ENCODE measurements at places on chromosomes 5 and 9. TPM values are rescaled to one million over a fixed set of nuclear protein-coding genes. Genes with fewer than 3 reads are reported as not detected.

The PCDHA1 gene
- total RNA-seq, result 6.6 TPM

The ACTBL2 gene
- total RNA-seq, result not detected

The IL9 gene
- not detected for total RNA-seq

The NMUR2 gene
- not detected for total RNA-seq

The UAP1L1 gene
- total RNA-seq, result 0.25 TPM

The TEX48 gene
- total RNA-seq, result not detected

The SLC6A3 gene
- total RNA-seq, result not detected

The LMNB1 gene
- total RNA-seq, result 55.8 TPM

The C5orf52 gene
- not detected for total RNA-seq

The FOXD4 gene
- total RNA-seq, result 0.74 TPM

The SLC46A2 gene
- total RNA-seq, result not detected

The GARIN3 gene
- total RNA-seq, result not detected

The DPH7 gene
- total RNA-seq, result 19.4 TPM

The SLC34A1 gene
- not detected for total RNA-seq

The ENTPD2 gene
- total RNA-seq, result 0.25 TPM

The AP3S1 gene
- total RNA-seq, result 89.5 TPM

The SNCAIP gene
- total RNA-seq, result 41.1 TPM

The TSSK1B gene
- total RNA-seq, result not detected

The NIPAL4 gene
- not detected for total RNA-seq

The DCP2 gene
- total RNA-seq, result 73.5 TPM

The FYB1 gene
- 1.5 TPM for total RNA-seq

The CNTFR gene
- 15.0 TPM for total RNA-seq

The LEAP2 gene
- 0.74 TPM for total RNA-seq

The CBY3 gene
- not detected for total RNA-seq

The PCDH1 gene
- total RNA-seq, result 49.2 TPM

The BOD1 gene
- total RNA-seq, result 44.5 TPM

The AGXT2 gene
- total RNA-seq, result not detected

The GABRA1 gene
- total RNA-seq, result 19.4 TPM

The SLCO6A1 gene
- 0.25 TPM for total RNA-seq

Data from temporal lobe (tissue), 4 donors.